Right atrium auricular region (tissue), 2 donors: ENCODE measurements at places on chromosomes 2 and 18. TPM values are rescaled to one million over a fixed set of nuclear protein-coding genes. Genes with fewer than 3 reads are reported as not detected.

NETO1 gene
- total RNA-seq, result 1.5 TPM

DNA sequence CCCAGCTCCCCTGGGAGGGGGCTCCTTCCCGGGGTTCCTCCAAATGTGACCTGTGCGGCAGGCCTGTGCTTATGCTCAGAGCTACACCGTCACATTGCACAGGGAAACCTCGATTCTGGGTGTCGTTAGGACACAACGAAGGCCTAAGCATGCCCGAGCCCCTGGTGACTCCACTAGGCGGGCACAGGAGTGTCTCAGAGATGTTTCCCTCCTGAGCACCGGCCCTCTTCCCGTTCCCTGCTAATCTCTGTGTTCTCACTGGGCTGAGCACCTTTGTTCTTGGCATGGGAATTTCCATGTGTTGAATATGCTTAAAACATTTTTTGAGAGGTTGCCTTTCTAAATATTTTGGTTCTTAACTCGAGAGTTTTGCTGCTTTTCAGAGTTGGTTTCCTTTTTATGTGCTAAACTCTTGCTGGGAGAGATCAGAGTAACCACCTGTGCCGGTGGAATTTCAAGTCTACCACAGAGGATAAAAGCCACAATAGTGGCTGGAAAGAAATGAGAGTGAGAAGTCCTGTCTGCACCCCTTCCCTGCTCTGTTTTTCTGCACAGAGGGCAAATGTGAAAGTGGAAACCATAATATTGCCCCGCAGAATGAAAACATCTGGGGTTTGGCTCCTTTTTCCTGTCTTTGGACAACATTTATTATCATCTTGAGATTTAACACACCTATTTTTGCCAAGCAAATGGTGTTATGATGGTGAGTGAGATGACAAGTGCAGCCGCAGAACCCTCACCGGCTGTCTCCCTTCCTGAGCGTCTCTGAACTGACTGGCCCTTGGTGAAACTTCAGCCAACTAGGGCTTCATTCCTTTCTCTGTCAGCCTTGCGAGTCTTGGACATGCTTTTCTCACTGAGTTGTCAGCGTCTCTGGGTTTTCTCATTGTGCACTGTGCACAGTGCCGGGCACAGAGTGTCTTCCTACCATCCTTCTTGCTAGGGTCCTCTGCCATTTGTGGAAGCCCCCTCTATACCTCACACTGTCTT lies 154.1 kb downstream of the VAPA start:
- H3K4me1 ChIP-seq, result peaks cover 30% of the 10 kb centered on the region
- H3K4me3 ChIP-seq, result no peak overlapping the region
- H3K27ac ChIP-seq, result no peak overlapping the region
- DNase-seq, result no peak

LRATD1 gene
- total RNA-seq, result 3.1 TPM

DNA sequence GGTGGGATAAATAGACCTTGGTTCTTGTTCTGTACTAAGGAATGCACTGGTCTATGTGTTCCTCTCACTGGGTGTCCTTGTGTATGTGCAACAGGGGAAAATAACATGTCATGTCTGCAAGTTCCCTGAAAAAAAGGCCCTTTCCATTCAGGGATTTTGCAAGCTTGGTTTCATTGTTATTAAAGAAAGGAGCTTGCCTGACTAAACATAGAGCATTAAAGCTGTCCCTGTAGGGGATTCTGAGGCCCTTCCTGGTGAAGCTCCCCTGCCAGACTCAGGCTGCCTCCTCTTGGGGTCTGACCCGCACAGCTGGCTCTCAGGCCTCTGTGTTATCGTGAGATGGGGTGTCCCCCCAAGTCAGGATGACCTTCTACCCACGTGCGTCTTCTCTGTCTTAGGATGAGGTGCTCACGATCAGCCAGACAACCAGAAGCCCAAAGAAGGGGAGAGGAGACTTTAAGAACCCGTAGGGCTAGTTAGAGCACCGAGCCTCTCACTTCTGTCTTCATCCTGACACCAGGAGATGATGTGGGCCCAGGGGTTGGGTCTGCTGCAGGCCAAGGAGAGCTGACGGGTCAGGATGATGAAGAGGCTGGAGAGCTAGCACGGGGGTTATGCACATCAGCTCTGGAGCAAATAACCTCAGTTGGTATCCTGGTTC lies 21.2 kb downstream of the CAPG start:
- no peak overlapping the region for H3K27ac ChIP-seq
- H3K4me1 ChIP-seq, result no peaks in the 10 kb centered on the region
